Activated CD8-positive, alpha-beta memory T cell treated with anti-CD3 and anti-CD28 coated beads for 1 hour (primary cell): ENCODE measurements at places on chromosomes 3 and 15.

GRCh38 chr3:123075359-123075758 is 8.5 kb downstream of the PDIA5 start:
- DNase-seq = no peak

GRCh38 chr3:149736953-149737205 is 15.4 kb downstream of the COMMD2 start:
- no peak for DNase-seq

GRCh38 chr3:105367063-105367405 is 325 bp downstream of the ALCAM start:
- peak; percentile 7 for DNase-seq

DNA sequence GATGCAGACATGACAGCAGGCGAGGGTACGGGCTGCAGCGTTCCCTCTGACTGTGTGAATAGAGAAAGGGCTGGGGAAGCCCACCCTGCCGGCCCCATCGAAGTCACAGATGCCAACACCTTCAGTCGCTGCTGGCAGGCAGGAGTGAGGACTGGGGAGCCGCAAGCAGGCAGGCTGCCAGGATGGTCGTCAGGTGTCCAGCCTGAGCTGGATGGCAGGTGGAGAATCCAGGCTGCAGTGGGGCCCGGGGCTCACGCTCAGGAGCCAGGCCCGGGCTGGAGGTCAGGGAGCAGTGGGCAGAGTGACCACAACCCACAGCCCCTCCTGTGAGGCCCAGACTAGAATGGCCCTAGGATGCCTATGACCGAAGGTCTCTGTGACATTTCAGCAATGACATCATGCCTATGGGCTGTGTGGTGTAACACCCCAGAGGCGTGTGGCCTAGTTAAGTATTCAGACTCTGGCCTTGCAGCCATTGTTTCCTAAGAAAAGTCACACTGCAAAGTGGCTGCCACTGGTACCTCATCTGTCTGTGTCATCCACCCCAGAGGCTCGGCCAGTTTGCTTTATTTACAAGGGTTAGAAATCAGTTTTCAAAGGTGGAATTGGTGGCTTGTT is 15.7 kb downstream of the PRR23E start:
- DNase-seq = no peak

DNA sequence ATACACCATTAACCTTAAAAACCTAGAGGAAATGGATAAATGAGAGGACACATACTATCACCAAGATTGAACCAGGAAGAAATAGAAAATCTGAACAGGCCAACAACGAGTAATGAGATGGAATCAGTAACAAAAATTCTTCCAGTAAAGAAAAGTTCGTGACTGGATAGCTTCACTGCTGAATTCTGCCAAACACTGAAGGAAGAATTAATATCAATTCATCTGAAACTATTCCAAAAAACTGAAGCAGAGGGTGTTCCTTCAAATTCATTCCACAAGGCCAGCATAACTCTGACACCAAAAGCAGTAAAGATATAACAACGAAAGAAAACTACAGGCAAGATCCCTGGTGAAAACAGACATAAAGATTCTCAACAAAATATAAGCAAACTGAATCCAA is 195.8 kb upstream of the GPR149 start:
- no peak for DNase-seq
